ENCODE measurements at places on chromosomes 3 and 15.

DNA sequence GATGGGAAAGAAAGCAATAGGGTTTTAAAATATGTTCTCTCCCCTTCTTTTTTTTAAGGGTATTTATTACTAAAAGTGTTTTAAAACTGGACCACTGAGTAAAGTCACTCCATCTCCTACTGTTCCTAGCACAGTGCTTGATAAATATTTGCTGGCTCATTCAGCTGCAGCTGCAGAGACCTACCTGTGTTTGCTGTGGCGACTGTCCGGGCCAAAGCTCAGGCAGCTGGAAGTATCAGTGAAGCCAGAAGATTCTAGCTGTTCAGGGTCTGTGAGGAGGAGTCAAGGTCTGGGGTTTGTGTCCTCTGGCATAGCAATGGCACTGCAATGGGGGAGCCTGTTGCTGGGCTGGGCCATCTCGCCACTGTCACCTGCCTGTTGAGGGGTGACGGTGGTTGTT is 109.9 kb downstream of the RPLP1 start:
- peak; percentile 55 for DNase-seq

GRCh38 chr3:38662544-38662943 is 13.1 kb upstream of the SCN5A start:
- DNase-seq = no peak

DNA sequence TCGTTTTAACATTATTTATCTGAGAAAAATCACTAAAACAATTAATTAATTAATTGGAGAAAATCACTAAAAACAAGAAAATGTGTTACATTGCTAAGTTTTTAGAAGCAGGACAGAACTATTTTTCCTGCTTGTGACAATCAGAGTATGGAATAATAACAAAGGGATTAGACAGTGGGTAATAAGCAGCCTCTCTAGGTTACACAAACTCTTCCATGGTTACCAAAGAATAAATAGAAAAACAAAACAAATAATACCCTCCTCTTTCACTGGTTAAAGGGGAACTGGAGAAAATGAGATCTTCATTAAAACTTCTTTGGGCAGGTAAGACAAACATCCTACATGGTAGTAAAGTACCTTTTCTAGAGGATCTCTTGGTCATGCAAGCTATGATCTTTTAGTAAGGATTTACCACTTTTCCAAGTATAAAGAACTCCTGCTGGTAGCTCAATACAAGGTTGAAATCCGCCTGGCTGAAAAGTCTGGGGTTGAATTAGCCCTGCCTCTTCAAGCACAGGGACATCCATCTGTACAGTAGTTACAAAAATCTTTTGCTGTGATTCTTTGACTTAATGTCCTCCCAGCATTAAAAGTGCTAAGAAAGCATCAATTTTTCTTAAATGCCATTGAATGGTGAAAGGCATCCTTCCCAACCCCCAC is 2.5 kb upstream of the PLCH1 start:
- DNase-seq = no peak

DNA sequence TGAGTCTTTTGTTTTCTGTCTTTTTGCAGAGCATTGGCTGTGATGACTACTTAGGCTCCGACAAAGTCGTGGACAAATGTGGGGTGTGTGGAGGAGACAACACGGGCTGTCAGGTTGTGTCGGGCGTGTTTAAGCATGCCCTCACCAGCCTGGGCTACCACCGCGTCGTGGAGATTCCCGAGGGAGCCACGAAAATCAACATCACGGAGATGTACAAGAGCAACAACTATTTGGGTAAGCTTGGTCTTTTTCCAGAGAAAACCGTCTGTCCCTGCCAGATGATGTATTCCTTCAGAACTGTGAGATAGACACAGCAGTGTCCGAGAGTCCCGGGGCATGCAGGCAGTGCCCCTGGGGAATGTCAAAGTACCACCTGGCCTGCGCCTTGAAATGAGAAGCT is 149.9 kb upstream of the NR2E3 start:
- no peak for DNase-seq

Measured in HuH-7.5 (cell line).